ENCODE measurements at places on chromosomes 1 and 21.
A peak's percentile ranks its signal among the peaks of the same experiment; 100 is the strongest.

GRCh38 chr1:164648636-164649035 is 89.7 kb downstream of the PBX1 start:
- no peak for DNase-seq

DNA sequence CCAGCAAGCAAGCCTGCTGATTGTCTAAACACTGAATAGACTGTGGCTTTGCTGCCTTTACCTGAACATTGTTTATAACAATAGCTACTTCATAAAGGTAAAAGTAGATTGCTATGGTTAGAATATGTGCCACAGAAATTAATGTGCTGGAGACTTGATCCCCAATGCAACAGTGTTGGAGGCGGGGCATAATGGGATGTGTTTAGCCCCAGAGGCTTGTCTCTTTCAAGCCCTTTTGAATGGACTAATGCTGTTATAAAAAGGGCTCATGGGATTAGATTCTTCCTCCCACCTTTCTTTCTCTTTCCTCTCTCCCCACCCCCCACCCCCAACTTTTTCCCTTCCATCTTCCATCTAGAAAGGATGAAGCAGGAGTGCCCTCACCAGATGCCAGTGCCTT is 80.2 kb upstream of the PPP2R5A start:
- DNase-seq = no peak

- DNase-seq = no peak
Measured at GRCh38 chr1:156060937-156061636, at the start of gene RAB25. TSS of gene RAB25 (plus strand) at chr1:156061160. CDS start at chr1:156061401, 241 bp downstream.

DNA sequence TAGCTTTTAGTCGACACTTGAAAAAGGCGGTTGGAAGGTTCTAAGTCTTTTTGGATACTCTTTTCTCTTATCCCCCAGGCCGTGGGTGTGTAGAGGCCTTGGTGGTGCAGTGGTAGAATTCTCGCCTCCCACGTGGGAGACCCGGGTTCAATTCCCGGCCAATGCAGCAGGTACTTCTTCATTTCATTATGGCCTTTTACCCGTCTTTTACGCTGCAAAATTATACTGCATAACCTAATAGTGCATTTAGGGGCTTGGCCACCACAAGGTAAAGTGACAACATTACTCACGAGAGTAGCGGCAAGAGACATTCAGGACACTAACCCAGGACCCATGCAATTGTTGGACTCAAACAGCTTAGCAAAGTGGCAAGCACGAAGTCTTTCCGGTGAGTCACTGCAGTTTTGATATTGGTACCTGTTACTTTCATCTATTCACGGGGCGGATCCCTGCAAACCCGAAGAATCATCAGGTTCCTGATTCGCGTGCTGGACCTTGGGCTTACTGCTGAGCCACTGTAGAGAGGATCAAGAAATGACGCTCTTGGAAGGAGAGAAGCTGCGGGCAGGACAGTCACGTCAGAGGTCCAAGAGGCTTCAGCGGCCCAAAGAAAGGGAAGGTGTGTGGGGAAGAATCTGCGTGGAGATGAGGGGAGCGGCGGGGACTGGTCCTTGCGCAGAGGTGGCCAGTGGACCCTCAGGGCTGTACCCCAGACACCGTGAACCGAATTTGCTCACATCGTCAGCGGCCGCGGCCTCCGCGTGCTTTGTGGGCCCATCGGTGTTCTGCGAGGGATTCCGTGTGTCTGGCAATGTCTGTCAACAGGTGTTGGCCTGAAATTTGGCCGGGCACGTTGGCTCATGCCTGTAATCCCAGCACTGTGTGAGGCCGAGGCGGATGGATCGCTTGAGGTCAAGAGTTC is 12.9 kb upstream of the RNU1-4 start:
- peak; percentile 15 for DNase-seq

GRCh38 chr21:45580181-45580575 is 37.9 kb upstream of the SLC19A1 start:
- no peak for DNase-seq

- DNase-seq = no peak
Measured at GRCh38 chr1:152185544-152186391, 26.7 kb upstream of the RPTN start.

GRCh38 chr1:210447456-210448057 is 118.9 kb downstream of the HHAT start:
- DNase-seq = no peak

DNA sequence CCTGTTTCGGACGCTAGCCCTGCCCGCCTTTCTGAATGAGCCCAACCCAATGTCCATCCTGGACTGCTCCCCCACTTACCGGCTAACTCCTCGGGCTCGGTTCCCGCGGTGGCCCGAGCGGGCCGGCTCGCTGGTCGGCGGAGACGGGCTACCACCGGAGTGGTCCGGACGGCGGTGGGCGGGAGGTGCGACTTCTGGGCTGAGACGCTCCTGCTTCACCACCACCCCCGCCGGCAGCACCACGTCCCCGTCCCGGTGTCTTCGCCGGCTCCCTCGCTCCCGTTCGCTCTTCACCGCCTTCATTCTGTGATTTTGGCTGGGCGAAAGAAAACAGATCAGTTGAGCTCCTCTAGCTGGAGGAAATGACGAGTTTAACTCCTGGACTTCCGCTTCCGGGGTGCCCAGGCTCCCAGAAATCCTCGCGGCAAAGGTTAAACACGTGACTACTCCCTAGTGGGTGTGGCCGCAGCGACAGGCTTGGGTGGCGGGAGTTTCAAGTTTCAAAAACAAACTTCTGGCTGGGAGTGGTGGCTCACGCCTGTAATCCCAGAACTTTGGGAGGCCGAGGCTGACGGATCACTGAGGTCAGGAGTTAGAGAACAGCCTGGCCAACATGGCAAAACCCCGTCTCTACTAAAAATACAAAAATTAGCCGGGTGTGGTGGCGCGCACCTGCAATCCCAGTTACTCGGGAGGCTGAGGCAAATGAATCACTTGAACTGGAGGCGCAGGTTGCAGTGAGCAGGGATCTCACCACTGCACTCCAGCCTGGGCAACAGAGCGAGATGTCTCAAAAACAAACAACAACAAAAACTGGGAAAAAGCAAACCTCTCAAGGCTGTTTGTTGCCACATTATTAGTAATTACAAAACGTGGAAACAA is at the start of gene SNIP1:
SNIP1 (minus strand) TSS at position 367 of the 882 bp plus-strand sequence; CDS start at position 303, 64 bp downstream.
- DNase-seq = peak; percentile 73

DNA sequence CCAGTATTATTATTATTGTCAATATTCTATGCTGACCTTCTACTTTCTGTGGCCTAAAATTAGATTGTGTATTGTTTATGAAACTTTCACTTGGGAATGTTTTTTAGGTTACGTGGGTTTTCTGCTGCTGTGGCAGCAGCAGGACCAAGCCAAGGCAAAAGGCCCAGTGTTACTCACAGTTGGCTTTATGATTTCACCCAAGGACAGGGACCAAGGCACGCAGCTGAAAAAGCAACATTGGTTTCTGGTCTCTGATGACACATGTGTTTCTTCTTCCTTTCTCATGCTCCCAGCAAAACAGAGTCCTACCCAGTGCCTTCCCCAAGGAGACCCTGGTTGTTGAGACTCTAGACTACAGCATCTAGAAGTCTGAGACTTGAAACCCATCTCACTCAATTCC is 413.7 kb downstream of the SETD4 start:
- DNase-seq = no peak

- no peak for DNase-seq
Measured at GRCh38 chr1:245334827-245335490, 180.2 kb downstream of the KIF26B start.

DNA sequence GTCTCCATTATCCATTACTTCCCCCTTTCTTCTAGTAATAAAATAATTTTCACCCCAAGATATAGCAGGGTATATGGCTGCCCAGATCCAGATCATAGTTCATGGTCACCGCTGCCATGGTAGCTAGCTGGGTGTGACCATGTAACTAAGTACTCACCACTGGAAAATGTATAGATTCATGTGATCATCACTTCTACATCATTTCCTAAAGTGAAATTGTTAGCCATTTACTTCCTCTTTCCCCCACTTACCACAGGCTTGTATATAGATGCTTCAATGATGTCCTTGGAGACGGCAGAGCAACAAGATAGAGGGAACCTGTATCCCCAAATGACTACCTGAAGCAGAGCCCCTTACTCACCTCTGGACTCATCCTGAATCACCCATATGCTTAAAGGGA is 22.7 kb upstream of the EYA3 start:
- no peak for DNase-seq

DNA sequence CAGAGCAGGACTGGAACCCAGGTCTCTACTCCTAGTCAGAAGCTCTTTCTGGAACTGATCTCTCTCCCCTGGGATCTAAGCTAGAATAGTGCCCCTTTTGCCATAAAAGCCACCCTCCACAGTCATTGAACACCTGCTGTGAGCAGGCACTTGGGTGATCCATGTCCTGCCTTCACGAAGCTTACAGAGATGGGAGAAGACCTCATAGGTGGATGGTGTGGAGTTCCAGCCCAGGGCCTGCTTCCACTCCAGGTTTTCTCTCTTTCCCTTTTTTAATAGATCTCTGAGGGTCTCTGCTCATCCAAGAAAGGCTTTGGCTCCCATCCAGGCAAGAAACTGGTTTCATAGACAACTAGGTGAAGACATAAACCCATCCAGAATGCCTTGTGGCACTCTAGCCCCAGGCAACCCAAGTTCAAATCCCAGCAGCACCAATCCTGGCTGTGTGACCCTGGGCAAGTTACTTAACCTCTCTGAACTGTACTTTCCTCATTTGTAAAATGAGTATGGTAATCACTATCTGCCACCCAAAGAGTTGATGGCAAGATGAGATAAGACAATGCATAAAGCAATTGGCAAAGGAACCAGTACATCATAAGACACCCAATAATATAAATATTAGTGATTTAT is 46.4 kb upstream of the TMEM51 start:
- DNase-seq = no peak

- no peak for DNase-seq
Measured at GRCh38 chr1:59693406-59693805, 121.3 kb upstream of the HOOK1 start.

DNA sequence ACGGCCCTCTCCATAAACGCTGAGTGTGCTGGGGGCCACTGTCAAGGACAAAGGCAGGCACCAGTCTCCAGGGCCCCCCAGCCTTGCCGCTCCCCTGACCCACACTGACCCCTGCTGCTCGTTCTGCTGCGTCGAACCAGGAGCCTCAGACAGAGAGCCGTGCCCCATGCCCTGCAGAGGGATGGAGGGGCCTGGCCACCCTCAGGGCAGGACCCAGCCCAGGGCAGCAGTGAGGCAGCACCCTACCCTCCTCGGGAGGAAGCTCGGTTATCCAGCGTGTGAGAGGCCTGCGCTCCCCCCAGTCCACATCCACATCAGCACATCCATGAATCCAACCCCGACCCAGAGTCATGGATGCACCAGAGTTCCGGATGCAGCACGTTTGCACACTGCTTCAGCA is 15.1 kb downstream of the WDR4 start:
- no peak for DNase-seq

DNA sequence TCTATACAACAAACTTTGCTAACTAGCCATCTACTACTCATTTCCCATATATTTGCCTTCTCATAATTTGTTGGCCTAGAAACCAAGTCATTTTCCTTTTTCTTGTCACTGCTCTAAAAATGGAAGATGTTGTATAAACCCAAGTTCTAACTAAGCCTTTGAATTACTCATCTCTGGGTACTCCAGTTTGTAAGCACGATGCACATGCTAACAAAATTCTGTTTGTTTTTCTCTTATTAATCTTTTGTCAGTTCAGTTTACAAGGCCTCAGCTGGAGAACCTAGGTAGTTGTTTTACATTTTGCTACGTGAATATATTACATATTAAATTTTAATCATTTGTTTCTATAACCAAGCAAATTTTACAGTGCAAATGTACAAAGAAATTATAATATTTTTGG is 663.2 kb upstream of the RGS18 start:
- no peak for DNase-seq

DNA sequence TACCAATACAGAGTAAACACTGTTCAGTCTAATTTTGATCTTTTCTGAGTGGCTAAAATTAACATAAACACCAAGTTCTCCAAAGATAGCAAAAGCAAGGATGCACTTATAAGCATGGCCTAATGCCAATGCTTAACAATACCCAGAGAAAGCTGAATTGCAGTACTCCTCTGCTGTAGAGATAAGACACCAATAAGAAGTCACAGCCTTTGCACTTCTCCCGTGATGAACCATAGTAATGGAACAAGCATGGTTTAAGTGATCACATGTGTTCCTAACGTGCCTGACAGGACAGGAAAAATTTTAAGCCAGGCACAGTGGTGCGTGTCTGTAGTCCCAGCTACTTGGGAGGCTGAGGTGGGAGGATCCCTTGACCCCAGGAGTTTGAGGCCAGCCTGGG is 5.6 kb downstream of the PRDX1 start:
- DNase-seq = no peak

- DNase-seq = no peak
Measured at GRCh38 chr1:31977385-31978131, 36.1 kb upstream of the KHDRBS1 start.

GRCh38 chr1:93532780-93533378 is 85.0 kb downstream of the FNBP1L start:
- no peak for DNase-seq

- no peak for DNase-seq
Measured at GRCh38 chr1:26789931-26790330, 2.2 kb downstream of the PIGV start.

- DNase-seq = no peak
Measured at GRCh38 chr1:238465449-238465848, 574.7 kb upstream of the ZP4 start.

DNA sequence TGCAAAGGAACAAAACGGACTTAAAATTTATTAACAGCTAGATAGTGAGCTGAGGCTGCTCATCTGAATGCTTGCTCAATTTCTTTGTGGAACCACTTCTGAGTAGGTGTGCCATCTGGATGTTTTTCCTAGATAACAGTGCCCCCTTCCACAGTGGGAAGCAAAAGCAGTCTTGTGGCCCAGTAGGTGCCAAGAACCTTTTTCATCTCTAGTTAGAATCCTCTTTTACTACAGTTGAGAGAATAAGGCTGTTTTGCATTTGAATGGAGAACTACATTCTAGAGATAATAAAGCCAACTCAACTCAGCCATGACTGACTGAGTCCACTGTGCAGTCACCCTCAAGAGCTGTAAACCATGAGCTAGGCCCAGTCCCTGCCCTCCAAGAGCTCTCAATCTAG is 13.3 kb downstream of the F3 start:
- DNase-seq = no peak

Data from stimulated activated CD4-positive, alpha-beta T cell treated with anti-CD3 and anti-CD28 coated beads, Interleukin-15, amount 100 ng/mL, for 1 hour (primary cell).